Coronary artery (tissue), 2 donors: ENCODE measurements at places on chromosomes 1 and 21.

DNA sequence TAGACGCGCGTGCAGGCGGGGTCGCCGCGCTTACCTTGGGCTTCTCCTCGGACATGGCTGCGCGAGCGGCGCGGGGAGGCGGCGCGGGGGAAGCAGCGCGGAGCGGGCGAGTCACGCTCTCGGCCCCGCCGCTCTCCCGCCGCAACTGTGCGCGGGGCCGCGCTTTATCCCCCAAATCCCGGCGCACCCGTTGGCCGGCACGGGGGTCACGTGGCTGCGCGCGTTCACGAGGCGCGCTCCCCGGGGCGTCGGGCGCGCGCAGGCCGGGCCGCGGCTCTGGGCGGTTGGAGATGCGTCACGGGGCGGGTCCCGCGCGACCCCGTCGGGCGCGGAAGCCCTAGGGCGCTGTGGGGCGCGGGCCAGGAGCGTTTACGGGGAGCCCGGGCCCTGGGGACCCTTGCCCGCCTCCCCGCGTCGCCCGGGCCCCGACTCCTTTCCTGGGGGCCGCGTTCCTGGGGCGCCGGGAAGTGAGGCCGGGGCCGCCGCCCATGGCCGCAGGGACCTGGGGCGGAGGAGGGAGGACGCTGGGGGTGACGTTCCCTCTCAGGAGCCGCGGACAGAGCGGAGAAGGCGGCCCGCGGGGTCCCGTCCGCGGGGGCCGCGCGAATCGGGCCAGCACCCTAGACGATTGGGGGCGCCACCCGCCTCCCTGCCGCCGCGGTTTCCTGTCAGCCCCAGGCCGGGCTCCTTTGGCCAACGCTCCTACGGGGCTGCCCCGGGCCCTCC, at the start of gene SUMO3:
SUMO3 (minus strand) TSS at position 149 of the 726 bp plus-strand sequence; CDS start at position 55, 94 bp downstream.
- DNase-seq = peak; percentile 85

GRCh38 chr1:237318748-237319147, 276.8 kb downstream of the RYR2 start:
- no peak for DNase-seq

GRCh38 chr1:210878564-210878963, 255.4 kb downstream of the KCNH1 start:
- no peak for DNase-seq

DNA sequence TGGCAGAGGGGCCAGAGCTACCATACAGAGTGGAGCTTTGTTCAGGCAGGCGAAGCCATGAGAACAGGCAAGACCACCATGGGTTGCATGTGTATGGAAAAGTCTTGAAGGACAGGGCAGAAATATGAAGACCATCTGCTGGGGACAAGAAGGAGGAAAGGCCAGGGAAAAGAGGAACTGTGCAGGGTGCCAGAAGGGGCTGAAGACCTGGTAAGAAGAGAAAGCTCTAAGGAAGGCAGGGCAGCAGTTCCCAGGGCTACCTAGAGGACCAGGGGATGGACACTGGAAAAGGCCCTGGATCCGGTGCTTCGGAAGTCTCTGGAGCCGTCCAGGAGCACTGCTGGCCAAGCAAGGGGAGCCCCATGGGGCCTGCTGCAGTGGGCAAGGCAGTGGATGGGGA, 43.4 kb downstream of the PKP1 start:
- no peak for DNase-seq

- no peak for DNase-seq
These were observed 18.6 kb upstream of the ADGRB2 start for GRCh38 chr1:31782421-31783410.

DNA sequence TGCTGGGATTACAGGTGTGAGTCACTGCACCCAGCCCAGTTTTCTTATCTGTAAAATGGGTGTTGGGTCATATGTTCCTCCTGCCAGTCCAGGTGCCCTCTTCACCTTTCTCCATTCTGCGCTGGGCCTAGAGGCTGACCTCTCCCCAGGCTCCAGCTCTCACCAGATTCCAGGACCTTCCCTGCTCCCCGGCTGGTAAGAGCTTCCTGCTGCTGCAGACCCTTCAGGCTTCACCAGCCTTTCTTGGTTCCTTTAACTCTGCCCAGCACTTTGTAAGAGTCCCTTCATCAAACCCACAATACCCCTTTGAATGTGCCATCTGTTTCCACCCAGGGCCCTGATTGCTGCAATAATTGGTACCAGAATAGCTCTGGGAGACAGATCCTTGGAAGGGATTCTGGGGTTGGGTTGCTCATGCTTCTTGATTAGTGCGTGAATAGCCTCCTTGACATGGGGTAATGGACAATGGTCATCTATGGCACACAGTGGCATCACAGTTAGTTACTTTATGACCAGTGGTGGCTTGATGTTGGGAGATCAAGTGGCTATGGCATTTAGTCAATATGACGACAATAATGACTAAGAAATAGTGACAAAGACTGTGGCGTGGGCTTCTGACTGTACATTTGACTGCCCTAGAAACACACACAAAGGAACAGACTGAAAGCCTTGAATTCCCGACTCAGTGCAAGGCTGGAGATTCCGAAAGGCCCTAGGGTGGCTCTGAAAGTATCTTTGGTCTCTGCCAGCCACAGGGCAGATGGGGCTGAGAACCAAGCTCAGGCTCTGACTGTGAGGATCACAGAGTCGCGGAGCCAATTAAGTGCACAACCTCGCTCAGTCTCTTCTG, 67.3 kb downstream of the SLC9A1 start:
- no peak for DNase-seq

DNA sequence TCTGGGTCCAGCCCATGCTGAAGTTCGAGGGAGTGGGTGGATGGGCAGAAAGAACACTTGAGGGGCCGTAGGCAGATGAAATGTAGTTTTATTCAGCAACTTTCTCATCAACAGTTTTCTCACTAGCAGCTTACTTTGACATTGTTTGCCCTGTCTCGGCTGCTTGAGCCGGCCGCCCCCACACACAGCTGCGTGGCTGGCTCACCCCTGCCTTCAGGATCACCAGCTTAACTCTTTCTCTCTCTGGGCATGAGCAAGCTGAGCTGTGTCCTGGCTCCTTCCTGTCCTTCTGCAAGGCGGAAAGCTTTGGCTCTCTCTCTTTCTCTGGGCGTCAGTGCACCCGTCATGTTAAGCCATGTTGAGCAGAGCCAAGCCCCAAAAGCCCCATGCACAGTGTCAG, 104.4 kb upstream of the GNG12 start:
- no peak for DNase-seq

DNA sequence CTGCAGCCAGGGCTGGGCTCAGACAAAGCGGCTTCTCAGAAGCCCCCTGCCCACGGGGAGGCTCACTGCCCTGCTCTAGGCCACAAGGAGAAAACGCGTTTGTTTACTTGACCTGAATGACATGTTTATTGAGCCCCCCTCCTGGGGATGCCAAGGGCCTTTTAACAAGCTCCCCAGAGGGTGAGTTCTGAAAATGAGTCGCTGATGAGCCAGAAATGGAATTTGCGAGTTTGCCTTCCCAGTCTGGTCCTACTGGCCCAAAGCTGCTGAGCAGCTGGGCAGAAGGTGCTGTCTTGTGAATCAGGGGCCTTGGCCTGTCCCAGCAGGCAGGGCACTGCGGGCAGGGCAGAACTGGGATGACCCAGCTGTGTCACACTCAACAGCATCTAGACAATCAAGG, 120.6 kb downstream of the SYF2 start:
- DNase-seq = no peak

DNA sequence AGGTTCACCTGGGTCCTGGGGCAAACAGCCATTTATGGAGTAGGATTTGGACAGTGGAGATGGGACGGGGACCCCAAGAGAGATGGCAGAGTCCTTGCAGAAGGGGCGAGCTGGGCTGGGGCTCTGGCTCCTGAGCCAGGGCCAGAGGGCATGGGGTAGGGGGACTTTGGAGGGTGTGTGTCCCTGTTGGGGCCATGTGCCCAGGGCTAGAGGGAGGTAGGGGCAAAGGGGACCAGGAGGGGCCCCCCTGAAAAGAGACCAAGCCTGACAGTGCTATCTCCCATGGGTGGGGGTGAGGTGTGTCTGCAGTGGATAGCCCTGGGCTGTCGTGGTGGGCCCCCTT, 92.3 kb downstream of the TRIM11 start:
- peak; percentile 57 for DNase-seq

DNA sequence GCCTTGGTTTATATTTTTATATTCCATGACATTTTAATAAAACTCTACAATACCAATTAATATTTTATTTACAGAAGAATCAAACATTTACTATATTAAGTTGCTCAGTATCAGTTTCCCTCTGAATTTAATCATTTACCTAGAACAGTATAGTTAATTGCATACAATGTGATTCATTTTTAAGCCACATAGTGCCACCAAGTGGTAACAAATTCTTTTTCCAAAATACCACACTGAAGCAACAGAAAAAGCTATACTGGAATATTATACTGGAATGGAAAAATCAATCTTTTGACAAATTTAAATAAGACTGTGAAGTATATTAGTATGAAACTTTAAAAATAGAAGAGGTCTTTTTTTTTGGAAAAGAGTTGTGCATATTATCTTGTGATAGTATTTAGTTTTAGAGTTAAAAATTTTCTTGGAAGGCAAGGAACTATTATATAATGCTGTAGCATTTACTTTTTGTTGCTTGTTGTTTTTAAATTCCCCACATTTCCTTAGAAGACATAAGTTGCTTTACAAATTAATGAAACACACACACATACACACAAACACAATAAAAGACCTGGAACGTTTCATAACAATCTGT, 57.3 kb downstream of the ZNF644 start:
- no peak for DNase-seq

DNA sequence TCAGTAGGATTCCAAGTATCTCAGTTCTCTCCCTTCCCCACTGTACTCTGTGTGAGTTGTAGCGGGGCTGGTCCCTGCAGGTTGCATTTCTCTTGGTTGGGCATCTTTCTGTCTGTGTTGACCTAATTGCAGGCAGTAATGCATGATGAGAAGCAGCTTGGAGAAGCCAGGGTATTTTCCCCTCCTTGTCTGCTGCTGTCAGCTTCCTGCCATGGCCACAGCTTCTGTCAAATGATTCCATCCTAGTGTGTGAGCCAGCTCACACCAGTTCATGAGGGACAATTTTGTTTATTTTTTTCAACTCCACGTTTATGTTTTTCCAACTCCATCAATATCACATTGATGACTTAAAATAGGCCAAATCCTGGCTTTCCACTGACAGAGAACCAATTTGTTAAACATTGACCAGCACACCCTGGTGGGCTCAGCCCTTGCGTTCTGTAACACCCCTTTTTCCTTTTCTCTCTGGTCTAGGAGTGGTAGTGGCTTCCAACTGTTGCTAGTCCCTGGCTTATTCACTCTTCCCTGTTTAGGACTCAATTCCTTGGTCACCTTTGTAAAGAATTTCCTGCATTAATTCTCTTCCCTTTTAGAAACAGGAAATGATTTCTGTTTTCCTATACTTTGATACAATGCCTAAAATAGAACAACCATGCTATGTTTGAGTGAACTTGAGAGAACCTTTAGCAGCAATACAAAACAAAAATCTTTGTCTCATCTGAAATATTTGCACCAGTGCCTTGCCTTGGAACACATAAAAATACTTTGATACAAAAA, 44.9 kb upstream of the APOBEC4 start:
- no peak for DNase-seq

DNA sequence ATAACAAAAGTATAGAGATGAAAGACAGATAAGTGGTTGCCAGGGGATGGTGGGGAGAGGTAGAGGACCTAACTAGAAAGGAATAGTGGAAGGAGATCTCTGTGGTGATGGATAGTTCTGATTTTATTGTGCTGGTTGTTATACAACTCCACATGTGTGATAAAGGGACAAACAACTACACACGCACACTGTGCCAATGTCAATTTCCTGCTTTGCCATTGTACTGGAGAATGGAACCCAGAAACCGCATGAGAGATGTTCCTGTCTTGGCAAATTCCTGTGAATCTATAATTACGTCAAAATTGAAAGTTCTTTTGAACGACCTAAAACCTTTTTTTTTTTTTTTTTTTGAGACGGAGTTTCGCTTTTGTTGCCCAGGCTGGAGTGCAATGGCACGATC, 11.0 kb downstream of the TNFRSF9 start:
- DNase-seq = no peak

DNA sequence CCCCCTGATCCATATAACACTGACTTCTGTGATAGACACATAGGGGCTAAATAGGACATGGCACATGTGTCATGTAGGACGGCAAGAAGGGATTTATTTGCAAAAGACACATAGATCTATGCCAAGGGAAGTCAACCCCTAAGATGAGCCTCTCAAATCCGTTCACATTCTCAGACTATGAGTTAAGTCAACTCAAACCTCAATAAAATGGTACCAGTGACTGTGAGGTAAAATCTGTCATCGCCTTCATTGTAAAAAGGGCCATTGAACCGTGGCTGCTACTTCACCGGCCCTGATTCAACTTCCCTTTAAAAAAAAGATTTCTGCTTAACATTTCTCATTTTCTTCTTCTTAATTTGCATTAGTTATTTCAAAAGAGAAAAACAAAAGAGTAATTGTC, 144.0 kb downstream of the ZNF281 start:
- no peak for DNase-seq

GRCh38 chr1:108715932-108716331, 3.2 kb downstream of the FNDC7 start:
- no peak for DNase-seq
